ENCODE measurements at places on chromosomes 16 and 17. TPM values are rescaled to one million over a fixed set of nuclear protein-coding genes. Genes with fewer than 3 reads are reported as not detected.

TEX14 gene
- total RNA-seq, result 0.17 TPM

CES5A gene
- total RNA-seq, result not detected

CDRT15 gene
- not detected for total RNA-seq

EME2 gene
- total RNA-seq, result 8.3 TPM

ARRB2 gene
- 49.8 TPM for total RNA-seq

RNF40 gene
- total RNA-seq, result 164 TPM

EPX gene
- total RNA-seq, result not detected

TMEM256 gene
- total RNA-seq, result 77.5 TPM

SLFN14 gene
- not detected for total RNA-seq

TMEM235 gene
- total RNA-seq, result not detected

ARHGAP44 gene
- total RNA-seq, result 1.1 TPM

CLEC3A gene
- total RNA-seq, result not detected

TMEM92 gene
- total RNA-seq, result not detected

CD19 gene
- 0.32 TPM for total RNA-seq

RGS9 gene
- 7.6 TPM for total RNA-seq

- no peak for DNase-seq
These were observed 6.6 kb downstream of the VASN start for GRCh38 chr16:4378161-4378666.

DNA sequence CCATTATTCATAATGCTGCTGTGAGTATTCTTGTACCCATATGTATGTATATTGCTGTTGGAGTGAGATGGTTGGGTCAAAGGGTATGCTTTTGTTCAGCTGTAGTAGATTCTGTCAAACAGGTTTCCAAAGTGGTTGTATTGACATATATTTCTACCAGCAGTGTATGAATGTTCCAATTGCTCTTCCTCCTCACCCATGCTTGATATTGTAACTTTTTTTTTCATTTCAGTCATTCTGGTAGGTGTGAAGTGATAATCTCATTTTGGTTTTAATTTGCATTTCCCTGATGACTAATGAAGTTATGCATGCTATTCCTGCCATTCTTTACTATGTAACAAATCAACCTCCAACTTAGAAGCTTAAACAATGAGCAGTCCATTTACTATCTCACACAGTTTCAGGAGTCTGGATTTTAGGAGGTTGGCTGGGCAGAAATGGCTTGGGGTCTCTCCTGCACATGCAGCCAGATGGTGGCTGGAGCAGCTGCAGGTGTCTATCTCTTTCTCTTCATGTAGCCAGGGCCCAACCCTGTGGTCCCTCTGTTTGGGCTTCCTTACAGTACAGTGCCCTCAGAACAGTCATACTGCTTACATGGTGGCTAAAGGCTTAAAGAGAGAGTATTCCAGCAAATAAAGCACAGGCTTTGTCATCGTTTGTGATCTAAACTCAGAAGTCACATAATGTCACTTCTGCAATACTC, 21.2 kb downstream of the ERAL1 start:
- DNase-seq, result no peak

GRCh38 chr17:2466931-2467330, 44.8 kb downstream of the METTL16 start:
- DNase-seq, result no peak

DNA sequence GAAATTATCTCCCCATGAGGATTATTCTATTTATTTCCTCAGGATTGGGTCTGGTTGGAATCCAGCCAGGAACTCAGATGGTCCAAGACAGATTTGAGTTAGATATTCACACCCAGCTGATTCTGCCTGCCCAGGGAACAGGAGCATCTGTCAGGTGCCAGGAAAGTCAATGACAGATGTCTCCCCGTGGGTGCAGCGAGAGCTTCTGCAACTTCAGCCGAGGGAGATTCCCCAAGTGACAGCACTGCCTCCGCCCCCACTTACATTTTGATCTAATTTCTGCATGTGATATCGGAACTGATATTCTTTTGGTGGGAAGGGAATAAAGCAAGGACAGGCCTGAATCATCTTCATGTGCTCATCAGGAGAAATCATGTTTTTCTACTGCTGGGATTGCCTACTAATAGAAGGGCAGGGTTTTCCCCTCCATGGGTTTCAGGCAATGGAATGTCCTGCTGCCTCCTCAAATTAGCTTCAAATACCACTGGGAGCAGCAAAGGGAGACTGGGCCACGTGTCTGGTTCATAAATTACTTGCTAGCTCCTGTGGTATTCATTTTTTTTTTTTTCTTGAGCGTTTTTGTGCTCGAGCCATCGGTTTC, 15.7 kb upstream of the DHX8 start:
- DNase-seq, result peak; percentile 60

GRCh38 chr16:2689968-2690801, 7.9 kb downstream of the KCTD5 start:
- no peak for DNase-seq

- DNase-seq, result no peak
These were observed 232.4 kb downstream of the IRX3 start for GRCh38 chr16:54053891-54054820.

- no peak for DNase-seq
These were observed 17.1 kb upstream of the HNF1B start for GRCh38 chr17:37761961-37762360.

DNA sequence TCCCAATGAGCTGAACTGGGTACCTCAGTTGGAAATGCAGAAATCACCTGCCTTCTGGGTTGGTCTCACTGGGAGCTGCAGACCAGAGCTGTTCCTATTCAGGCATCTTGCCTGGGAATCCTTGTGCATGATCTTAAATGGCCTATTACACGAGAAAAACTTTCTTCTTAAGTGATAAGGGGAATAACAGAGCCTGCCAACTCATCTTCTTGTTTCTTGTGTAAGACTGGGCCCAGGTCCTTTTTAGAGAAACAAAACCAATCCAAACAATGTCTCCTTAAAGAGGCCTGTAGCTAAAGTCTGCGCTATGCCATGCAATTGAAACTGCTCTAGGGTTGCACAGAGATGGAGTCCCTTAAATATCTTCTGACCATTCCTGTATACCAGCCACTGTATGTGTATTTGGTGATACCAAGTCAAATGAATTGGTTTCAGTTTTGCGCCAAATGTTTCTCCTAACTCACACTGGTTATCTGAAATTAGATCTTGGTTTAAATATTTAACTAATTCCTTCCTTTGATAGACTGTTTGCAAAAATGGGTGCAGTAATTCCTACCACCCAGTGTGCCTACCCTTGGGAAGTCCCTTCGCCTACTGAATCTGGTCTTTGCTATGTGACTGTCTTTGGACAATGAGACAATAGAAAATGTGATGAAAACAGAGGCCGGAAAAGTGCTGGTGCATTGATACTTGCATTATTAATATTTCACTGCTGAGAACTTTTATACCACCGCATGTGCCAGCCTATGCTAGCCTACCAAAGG, 6.5 kb upstream of the CCL23 start:
- DNase-seq, result no peak

- DNase-seq, result no peak
These were observed 48.4 kb downstream of the RNF157 start for GRCh38 chr17:76191896-76192295.

GRCh38 chr17:30443721-30444120, 33.5 kb upstream of the GOSR1 start:
- DNase-seq, result no peak

DNA sequence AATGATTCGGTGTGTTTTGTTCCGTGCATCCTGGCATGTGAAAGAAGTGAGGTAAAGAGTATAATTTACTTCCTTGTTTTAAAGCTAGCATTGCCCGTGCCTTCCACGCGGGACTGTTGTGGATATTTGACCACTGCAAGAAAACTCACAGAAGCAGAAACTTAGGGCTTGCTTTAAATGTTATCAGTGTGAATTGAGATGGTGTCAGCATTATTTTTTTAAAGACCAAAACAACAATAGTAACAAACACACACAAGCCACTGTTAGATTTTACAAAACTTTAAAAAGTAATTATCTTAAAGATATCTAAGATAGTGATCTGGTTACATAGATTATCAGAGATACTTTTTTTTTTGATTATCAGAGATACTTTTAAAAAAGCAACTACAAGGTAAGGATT, 47.4 kb downstream of the WWOX start:
- DNase-seq, result no peak

GRCh38 chr17:58671969-58672368, 19.9 kb downstream of the TEX14 start:
- DNase-seq, result no peak

- DNase-seq, result no peak
These were observed 2.3 kb downstream of the GFAP start for GRCh38 chr17:44912763-44913544.

- no peak for DNase-seq
These were observed 1108.5 kb upstream of the EEF2KMT start for GRCh38 chr16:6206080-6206479.

All from adrenal gland (tissue), 19 donors.